ENCODE measurements at places on chromosomes 7 and 10.
A peak's percentile ranks its signal among the peaks of the same experiment; 100 is the strongest.

DNA sequence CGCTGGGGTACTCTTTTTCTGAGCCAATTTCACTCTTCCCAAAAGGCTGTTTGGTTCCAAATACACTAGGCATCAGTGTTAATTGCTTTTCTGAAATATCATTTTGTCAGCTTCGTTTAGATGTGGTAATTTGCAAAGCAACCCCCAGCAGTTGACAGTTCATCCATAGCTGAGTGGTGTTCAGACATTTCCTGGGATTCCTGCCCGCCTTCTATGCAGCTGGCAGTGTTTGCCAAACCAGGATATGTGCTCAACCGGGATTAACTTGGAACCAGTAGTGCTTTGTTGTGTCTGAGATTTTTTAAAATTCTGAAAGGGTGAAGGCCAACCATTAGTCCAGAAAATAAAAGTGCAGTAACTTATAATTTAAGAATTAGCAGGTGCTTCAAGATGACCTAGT, 25.2 kb upstream of the MKLN1 start:
- DNase-seq: no peak

DNA sequence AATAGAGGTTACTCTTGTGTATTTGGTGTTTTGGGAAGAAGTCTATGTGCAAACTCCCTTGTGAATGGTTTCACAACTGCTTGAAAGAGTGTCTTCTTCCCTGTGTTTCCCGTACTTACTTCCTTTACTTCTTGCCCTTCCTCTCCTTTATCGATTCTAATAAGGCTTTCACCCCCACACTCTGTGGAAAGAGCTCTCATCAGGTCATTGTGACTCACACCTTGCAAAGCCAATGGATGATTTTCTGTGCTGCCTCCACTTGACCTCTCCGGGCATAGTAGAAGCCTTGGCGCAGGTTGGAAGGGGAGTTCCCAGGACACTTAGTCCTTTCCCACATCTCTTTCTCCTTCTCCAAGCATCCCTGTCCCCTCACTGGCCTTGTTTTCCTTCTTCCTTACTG, 6.2 kb upstream of the TSPAN15 start:
- DNase-seq: no peak

DNA sequence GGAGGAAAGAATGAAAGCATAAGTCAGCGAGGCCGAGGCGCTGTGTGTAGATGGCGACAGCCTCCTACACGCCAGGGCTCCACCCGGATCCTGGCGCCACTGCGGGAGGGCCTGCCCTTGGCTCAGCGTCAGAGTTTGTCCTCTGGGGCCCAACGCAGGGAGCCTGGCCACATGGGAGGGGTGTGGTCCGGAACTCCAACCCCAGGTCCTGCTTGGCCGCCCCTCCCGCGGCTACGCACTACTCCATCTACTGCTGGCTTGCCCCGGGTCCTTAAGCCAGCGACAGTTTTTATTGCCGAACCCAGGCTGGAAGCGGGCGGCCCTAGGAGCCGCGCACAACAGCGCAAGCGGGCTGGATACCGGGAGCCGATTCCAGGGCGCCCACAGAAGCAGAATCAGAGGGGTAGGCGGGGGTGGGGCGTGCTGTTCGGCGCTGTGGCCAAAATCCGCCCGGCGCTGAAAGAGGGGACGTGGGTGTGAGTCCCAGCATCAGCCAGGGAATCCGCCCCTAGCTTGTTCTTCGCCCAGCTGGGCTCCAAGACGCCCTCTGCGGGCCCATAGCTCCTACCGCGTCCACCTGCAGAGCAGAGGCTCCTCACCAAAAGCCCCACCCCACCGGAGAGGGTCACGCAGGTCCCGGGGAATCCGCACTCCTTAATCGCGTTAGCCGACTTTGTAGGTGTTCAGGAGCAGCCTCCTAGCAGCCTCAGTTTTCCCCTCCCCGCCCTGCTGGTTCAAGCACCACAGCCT, 4.5 kb downstream of the KAZALD1 start:
- DNase-seq: peak; percentile 23

DNA sequence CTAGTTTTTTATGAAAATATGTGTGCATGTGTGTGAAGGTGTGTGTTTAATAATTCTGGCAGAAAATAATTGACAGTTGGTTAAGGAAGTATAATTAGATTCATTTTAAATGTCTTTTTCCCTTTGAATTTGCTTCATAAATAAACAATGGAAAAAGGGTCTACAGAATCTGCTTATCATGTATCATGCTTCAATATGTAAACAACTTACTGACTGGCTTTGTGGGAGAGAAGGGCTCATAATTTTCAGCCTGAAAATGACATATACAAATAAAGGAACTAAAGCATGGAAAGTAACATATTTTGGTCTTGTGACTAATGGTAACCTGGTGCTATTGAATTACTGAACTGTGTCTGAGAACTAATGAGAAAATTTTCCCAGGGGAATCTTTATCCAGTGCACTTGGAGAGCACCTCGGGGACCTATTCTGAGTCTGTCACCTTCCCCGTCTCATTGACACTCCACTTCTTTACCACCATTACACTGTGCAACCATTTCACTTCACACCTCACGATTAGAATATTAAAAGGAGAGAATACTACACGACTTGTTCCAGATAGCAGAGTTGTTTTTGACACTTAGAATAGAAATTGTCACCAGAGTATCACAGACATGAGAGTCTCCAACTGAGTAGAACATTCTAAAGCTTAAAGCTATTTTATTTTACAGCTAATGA, 298.6 kb downstream of the TFEC start:
- DNase-seq: no peak

GRCh38 chr10:110893559-110894179, 21.9 kb downstream of the PDCD4 start:
- no peak for DNase-seq

Data from activated CD8-positive, alpha-beta memory T cell treated with anti-CD3 and anti-CD28 coated beads for 1 hour (primary cell).